ENCODE measurements at places on chromosomes 1 and 21.

- DNase-seq, result peak; percentile 90
Measured at GRCh38 chr21:43975469-43976098, 36.5 kb upstream of the TRAPPC10 start.

DNA sequence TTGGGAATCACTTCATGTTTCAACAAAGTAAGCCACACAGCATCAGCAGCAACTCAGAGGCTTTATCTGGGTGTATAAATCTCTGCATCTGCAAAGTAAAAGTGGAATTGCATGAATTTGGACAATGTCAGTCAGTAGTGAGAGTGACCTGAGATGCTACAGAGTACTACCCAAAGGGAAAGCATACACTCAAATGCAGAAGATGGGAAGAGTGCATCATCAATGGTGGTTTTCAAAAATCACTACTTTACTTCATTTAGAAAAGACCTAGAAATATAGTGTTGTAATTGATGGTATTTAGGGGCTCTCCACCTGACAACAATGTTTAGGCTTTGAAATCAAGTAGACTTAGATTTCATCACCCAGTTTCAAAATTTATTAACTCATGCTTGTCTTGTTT lies 24.5 kb upstream of the PKN2 start:
- DNase-seq, result no peak

GRCh38 chr1:8317647-8318381 lies at the start of gene SLC45A1:
Gene SLC45A1 (plus strand): TSS chr1:8318114. CDS start chr1:8324330, 6,216 bp downstream.
- peak; percentile 96 for DNase-seq

DNA sequence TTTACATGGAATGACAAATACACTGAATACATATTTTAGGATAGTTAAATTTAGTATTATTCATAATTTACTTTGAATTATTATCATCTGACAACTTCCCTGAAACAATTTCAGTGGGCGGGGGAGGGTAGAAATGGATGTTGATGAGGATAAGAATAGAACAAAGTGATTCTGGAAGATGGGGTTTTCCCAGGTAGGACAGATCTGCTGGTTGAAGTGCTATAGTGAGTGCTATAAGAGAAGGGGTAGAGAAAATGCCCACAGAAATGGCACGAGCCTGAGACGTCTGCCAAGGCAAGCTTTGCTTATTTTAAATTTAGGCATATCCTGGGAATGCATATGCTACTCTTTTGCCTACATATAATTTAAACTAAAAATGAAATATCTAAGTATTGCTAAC lies 3.2 kb downstream of the CFH start:
- no peak for DNase-seq

GRCh38 chr1:23964235-23964668 lies 4.6 kb downstream of the PNRC2 start:
- no peak for DNase-seq

All from AG20443 (cell line).